Hematopoietic multipotent progenitor cell (in vitro differentiated cells): ENCODE measurements at places on chromosomes 7 and 10. TPM values are rescaled to one million over a fixed set of nuclear protein-coding genes. Genes with fewer than 3 reads are reported as not detected.

SEMA3A gene
- under 0.01 TPM for total RNA-seq

LIPF gene
- total RNA-seq, result not detected

- no peak for DNase-seq
Observed at GRCh38 chr10:24453404-24453830, 244.5 kb downstream of the KIAA1217 start.

- DNase-seq, result no peak
Observed at GRCh38 chr7:132197772-132198171, 378.5 kb downstream of the PLXNA4 start.

DNA sequence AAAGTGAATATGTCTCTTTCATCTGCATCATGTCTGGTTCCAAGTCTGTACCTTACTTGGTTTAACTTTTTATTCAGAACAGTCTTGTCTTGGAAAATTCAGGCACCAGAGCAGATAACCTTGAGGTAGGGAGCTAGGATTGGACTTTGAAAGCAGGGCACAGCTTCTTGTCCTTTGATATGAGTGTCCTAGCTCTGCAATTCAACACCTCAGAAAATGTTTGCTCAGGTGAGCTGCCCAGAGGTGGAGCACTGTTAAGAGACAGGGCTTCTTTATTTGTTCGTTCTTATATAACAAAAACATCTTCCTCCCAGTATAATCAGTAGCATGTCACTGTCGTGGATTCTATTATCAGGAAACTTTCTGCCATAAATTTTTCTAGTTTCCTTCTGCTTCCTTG, 118.3 kb downstream of the LRRC4 start:
- DNase-seq, result no peak

DNA sequence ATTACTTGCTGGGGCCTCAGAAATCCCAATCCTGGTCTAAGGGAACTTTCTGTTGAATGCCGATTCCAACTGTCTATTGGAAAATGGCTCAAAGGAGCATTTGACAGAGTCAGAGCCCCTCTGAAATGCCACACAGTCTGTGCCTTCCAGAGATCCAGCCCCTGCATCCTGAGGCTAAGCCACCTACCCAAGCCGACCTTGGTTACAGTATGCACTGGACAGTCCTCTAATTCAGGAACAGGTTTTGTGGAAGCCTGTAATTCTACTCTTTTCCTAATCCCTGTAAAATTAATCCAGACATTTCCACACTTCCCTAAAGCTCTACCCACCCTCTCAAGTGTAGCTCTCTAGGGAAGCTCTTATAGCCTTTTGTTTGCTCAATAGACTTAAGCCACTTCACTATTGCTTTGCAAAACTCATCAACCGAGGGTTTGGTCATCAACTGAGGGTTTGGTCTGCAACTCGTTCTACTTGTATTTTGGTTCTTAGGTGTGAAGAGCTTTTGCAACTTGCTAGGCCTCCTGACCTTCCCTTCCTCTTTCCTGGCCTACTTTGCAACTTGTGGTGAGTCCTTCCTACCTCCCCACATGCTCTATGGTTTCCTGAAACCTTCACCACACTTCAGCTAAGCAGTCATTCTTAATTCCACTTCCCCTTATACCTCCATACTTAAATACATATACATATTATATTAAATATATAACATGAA, 364.8 kb downstream of the SFMBT2 start:
- DNase-seq, result peak; percentile 96

GRCh38 chr10:86753638-86754434, 2.6 kb upstream of the BMPR1A start:
- DNase-seq, result no peak

LIPM gene
- total RNA-seq, result not detected

- no peak for DNase-seq
Observed at GRCh38 chr7:157347217-157347904, 10.6 kb downstream of the DNAJB6 start.

DNA sequence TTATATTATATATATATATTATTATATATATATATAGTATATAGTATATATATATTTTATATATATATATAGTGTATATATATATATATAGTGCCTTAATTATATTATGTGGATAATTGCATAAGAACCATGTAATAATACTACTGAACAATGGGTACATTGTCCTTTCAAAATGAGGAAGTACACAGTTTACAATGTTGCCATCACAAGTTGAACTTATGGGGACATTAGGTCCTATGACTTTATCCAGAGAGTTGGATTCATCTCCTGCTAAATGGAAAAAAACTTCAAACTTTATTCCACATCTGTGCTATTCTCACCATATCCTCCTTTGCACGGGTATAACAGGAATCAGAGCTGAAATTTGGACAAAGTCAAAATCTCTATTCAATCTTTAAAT, 105.0 kb upstream of the AGR3 start:
- no peak for DNase-seq

GRCh38 chr7:112143582-112143981, 62.6 kb downstream of the DOCK4 start:
- no peak for DNase-seq

GRCh38 chr7:156059369-156059768, 247.1 kb upstream of the SHH start:
- no peak for DNase-seq
